ENCODE measurements at places on chromosomes 5 and 9. TPM values are rescaled to one million over a fixed set of nuclear protein-coding genes. Genes with fewer than 3 reads are reported as not detected.

The C1QTNF3 gene
- total RNA-seq: 0.23 TPM

The GOLM1 gene
- total RNA-seq: 108 TPM

The TOMM5 gene
- total RNA-seq: 329 TPM

The CD14 gene
- total RNA-seq: 4.0 TPM

The SLC6A18 gene
- not detected for total RNA-seq

All from A549 treated with DMSO at 1 μM for 4 hours (cell line).